B cell (primary cell): ENCODE measurements at places on chromosomes 7 and 10. TPM values are rescaled to one million over a fixed set of nuclear protein-coding genes. Genes with fewer than 3 reads are reported as not detected.

DNA sequence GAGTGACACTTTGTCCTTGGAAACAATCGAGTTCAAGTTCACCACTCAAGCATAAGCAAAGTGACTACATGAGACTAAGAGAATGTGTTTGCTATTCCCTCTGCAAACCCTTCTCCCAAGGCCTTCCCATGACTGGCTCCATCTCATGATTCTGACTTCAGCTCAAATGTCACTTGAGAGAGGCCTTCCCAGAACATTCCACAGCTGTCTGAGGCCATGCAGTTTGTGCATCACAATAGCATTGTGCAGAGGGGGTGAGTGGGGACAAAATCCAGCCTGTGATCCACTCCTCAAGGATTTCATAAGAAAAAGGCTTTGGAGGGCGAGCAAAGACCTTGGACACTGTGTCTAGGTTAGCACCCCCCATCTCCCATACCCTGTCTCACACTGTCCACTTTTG, 6.9 kb upstream of the LRMDA start:
- no peak for DNase-seq

DNA sequence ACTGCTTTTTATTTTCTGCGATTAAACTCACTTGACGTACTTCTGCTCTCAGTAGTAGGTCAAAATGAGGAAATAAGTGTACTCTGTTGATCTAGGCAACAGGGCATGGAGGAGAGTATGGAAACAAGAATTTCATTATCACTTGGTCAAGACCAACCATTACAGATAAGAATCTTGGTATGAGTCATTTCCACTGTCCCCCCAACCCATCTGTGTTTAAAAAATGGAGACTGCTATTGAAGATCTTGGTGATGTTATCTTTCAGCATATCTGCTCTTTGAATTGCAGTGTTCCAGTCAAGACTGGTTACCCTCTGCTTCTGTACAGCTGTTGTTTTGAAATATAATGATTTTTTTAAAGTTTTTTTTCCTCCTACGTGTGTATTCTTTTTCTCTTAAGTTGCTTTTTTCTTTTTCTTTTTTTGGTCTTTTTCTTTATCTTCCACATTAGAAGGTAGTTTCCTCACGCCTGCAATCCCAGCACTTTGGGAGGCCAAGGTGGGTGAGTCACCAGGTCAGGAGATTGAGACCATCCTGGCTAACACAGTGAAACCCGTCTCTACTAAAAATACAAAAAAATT, 11.7 kb downstream of the STAM start:
- peak; percentile 49 for DNase-seq

DNA sequence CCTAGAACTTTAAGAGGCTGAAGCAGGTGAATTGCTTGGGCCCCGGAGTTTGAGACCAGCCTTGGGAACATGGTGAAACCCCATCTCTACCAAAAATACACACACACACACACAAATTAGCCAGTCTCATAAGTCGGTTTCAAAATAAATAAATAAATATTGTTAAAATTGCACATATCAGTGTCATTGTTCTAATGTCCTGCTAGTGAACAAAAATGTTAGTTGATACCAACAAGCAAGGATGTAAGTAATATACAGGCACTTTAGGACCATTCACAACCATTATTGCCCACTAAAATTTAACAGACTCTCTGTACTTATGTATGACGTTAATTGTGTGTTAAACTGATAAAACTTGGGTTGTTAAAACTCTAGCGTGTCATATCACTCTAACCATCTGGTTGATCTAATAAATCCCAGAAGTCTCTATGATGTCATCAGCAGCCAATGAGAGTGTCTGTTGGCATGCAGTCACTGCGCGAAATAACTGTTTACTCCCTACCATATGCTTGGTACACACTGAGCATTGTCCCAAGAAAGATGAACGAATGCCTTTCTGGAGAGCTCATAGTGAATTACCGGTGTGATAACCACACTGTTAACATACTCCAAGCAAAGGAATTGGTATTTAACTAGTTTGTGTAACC, 30.4 kb upstream of the OTUD1 start:
- no peak for DNase-seq

HTRA1 gene
- not detected in 2 replicates for polyA plus RNA-seq

DNA sequence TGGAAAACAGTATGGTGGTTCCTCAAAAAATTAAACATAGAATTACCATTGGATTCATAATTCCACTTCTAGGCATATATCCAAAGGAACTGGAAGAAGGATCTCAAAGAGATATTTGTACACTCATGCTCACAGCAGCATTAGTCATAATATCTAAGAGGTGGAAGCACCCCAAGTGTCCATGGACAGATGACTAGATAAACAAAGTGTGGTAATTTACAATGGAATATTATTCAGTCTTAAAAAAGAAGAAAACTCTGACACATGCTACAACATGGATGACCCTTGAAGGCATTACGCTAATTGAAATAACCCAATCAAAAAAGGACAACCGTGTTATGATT, 594.2 kb downstream of the KCNMA1 start:
- no peak for DNase-seq
